Pancreas (tissue), 10 donors: ENCODE measurements at places on chromosomes 11 and 22. TPM values are rescaled to one million over a fixed set of nuclear protein-coding genes. Genes with fewer than 3 reads are reported as not detected.

GRCh38 chr22:22151308-22151707 is 93.3 kb upstream of the VPREB1 start:
- H3K27ac ChIP-seq: no peak overlapping the region
- H3K27me3 ChIP-seq: no peaks in the 10 kb centered on the region

GRCh38 chr22:42335839-42336378 is 65.5 kb upstream of the TCF20 start:
- H3K27me3 ChIP-seq: no peaks in the 10 kb centered on the region
- no peak overlapping the region for H3K4me3 ChIP-seq
- no peak for DNase-seq
- H3K4me1 ChIP-seq: no peaks in the 10 kb centered on the region

DNA sequence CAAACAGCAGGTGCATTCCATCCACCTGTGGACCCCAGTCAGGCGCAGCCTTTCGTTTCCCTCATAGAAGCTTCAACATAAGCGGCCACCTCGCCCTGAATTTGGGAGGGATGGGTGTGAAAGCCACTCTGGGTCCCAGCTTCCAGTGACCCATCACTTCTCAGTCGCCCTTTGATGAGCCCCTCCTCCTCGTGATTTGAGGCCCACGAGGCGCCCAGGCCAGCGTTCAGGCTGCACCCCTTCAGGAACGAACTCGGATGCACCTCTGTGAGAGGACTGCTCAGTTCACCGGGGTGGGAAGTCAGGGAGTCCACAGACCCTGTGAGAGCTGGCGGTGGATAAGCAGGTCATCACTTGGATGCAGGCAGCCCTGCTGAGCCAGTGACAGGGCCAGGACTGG is 1118.2 kb downstream of the BRD1 start:
- H3K36me3 ChIP-seq: no peaks in the 10 kb centered on the region
- H3K27me3 ChIP-seq: no peaks in the 10 kb centered on the region
- H3K4me3 ChIP-seq: no peak overlapping the region
- no peak overlapping the region for H3K27ac ChIP-seq
- H3K4me1 ChIP-seq: no peaks in the 10 kb centered on the region

DNA sequence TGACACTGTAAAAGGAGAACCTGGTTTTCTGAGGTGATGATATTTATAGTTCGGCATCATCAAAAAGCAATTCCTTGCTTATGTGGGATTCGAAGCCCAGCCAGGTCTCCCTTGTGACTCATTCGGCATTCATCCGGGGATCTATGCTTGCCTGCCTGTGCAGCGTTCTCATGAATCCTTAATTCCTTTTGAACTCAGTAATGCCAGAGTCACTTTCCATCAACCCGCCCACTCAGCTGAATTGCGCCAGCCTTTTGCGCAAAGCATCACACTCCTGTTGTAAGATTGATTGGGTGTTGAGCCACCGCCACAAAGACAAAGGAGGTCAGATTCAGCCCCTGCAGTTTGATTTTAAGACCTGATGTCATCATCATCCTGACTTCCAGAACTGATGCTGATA is 128.6 kb downstream of the SLC17A6 start:
- H3K36me3 ChIP-seq: no peaks in the 10 kb centered on the region
- no peak overlapping the region for H3K4me3 ChIP-seq
- H3K27me3 ChIP-seq: no peaks in the 10 kb centered on the region

DNA sequence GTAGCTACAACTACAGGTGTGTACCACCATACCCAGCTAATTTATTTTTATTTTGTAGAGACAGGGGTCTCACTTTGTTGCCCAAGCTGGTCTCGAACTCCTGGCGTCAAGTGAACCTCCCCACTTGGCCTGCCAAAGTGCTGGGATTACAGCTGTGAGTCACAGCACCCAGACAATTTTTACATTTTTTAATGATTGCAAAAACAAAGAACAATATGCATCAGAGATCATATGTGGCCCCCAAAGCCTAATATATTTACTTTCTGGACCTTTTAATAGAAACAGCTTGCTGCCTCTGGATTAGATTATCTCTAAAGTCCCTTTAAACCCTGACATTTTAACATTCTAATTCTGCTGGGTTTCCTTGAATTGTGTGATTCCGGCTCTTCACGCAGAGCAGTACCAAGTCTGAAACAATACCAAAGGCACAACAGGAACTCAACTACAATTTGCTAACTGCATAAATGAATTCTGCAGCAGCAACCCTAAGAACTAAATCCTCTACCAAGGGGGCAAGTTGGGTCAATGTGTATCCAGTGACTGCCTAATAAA is 25.0 kb downstream of the RAB30 start:
- H3K4me3 ChIP-seq: no peak overlapping the region
- DNase-seq: no peak
- peaks cover 7% of the 10 kb centered on the region for H3K4me1 ChIP-seq
- H3K27ac ChIP-seq: no peak overlapping the region

OR52W1 gene
- not detected for total RNA-seq

- H3K36me3 ChIP-seq: no peaks in the 10 kb centered on the region
- H3K27ac ChIP-seq: no peak overlapping the region
- no peak overlapping the region for H3K4me3 ChIP-seq
Measured at GRCh38 chr11:4578624-4579023, 2.9 kb upstream of the OR52I2 start.

DNA sequence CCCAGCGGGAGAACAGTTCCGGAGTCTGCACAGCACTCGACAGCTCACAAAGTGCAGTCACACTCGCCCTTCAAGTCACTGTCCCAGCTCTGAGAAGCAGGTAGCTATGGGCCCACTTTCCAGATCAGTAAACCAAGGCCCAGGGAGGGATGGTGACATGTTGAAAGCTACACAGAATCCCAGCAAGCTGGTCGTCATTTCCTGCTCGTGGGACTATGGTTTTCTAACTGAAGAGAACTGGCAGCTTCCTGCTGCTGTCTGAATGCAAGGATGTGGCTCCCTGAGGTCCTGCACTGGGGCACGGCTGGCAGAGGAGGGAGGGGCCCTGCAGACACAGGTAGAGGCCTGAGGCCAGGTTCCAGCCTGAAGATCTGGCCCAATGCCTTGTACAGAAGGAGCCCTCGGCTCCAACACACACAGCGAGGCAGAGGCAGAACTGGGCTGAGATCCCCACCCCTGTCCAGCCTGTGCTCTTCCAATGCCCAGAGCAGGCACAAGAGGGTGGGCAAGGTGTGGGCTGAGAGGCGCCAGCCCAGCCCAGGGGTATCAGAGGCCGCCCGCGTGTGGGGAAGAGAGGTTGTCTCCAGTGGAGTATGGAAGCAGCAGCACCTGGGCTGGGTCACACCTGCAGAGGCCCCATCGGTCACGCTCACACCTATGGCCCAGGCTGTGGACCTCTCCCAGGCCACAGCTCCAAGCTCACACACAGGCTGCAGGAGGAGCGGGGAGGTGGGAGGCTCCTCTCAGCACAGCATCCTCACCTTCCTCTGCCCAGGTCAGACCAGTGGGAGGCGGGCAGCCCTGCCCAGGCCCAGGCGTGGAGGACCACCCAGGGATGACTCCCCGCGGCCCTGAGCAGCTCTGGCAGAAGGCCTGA is 119.2 kb downstream of the PHF21B start:
- no peak overlapping the region for H3K4me3 ChIP-seq
- no peaks in the 10 kb centered on the region for H3K27me3 ChIP-seq
- H3K36me3 ChIP-seq: no peaks in the 10 kb centered on the region
- no peaks in the 10 kb centered on the region for H3K4me1 ChIP-seq

GRCh38 chr11:132158696-132159095 is 788.3 kb downstream of the NTM start:
- H3K27ac ChIP-seq: no peak overlapping the region
- no peak overlapping the region for H3K4me3 ChIP-seq
- no peaks in the 10 kb centered on the region for H3K27me3 ChIP-seq
- DNase-seq: no peak

DNA sequence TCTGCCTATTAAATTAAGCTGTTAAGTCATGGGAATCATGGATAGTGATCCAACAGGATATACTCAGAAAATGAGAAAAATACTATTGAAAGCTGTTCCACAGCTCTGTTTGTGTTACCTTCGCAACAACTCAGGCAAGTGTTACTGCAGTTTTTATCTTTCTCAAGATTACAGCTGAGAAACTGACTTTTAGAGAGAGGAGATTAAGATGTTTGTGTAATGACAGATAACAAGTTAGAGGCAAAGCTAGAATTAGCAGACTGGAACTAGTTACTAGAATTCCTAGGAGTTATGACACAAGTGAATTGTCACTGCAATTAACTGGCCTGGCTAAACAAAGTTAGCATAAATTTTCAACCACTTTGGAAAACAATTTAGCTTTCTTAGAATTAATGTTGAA is 1.6 kb downstream of the SLN start:
- H3K4me1 ChIP-seq: no peaks in the 10 kb centered on the region
- no peak overlapping the region for H3K27ac ChIP-seq
- no peak overlapping the region for H3K4me3 ChIP-seq
- no peaks in the 10 kb centered on the region for H3K27me3 ChIP-seq
- H3K36me3 ChIP-seq: no peaks in the 10 kb centered on the region

DNA sequence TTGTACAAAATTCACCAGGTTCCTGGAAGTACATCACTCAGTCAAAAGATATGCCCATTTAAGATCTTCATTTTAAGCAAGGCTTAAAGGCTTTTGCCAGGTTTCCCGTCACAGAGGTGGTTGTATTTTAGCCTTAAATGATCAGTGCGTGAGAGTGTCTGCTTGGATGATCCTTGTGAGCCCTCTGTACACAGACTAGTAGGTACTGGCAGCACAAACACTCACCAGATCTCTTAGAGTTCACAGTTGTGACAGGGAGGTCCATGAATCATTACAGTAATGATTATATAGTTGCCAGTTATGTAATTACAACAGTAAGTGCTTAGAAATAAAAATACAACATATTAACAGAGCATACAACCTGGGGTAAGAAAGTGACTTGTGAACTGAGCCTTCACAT is 84.2 kb upstream of the SLC25A18 start:
- no peak overlapping the region for H3K4me3 ChIP-seq
- H3K36me3 ChIP-seq: no peaks in the 10 kb centered on the region
- no peak overlapping the region for H3K27ac ChIP-seq
- DNase-seq: no peak
- no peaks in the 10 kb centered on the region for H3K4me1 ChIP-seq
- H3K27me3 ChIP-seq: no peaks in the 10 kb centered on the region

DNA sequence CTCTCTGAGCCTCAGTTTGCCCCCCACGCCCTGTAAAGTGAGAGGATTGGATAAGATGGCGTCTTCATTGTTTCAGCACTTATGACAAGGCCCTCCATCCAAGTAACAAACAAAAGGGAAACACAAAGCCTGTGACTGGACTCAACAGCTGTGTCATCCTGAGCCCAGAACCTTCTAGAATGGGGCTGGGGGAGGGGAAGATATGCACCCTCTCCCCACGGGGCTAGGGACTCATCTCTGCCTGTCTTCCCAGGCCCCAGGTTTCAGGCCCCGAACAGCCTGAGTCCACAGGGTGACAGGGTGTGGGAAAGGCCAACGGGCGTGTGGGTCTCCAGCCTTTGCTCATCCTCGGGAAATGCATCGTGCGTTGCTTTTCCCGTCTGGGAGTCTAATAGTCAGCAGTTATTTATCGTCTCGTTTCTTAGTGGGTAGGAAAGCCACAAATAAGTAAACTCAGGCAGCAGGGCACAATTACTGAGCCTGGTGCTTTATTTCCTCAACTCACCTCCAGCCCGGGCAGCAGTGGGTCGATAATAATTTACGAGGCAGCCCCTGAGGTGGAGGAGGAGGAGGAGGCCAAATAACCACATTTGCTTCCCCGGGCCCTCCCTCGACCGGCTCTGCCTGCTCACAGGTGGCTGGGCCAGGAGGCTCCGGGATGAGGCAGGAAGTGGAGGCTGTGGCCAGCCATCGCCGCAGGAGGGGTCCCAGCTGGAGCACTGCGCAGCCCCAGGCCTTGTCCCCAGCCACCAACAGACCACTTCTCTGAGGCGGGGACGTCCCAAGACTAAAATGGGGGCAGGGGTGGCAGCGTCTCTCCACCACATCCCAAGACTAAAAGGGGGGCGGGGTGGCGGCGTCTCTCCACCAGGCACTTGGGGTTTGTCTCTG is 54.4 kb downstream of the FLRT1 start:
- no peak overlapping the region for H3K4me3 ChIP-seq
- no peak overlapping the region for H3K27ac ChIP-seq
- no peaks in the 10 kb centered on the region for H3K27me3 ChIP-seq
- no peaks in the 10 kb centered on the region for H3K36me3 ChIP-seq
- peaks cover 17% of the 10 kb centered on the region for H3K4me1 ChIP-seq

ARHGEF17 gene
- total RNA-seq: 9.7 TPM
